ENCODE measurements at places on chromosomes 12 and 14.

DNA sequence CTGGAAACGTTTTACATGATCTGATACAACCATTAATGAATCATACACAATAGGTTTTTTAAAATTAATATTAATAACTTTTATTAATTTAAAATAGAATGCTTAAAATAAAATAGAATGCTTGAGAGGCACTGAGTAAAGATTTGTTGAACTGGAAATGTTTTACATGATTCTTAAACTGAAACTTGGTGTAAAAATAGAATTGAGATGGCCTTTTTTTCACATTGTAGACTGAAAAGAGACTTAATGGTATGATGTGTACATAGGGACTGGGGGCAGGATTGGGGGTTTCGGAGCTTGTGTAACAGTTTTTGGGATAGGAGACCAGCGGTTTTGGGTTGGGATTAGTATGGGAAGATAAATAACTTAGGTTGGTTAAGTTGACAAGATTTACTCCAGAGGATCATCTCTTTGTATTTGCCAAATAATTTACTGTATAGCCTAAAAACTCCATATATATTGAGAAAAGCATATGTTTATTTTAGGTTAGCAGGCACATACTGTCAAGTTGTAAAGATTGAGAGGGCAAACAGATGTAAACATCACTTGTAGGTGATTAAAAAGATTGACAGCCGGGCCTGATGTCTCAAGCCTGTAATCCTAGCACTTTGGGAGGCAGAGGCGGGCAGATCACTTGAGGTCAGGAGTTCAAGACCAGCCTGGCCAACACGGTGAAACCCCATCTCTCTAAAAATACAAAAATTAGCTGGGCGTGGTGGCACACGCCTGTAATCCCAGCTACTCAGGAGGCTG is 2.0 kb upstream of the ZNF410 start:
- no peak for DNase-seq

- DNase-seq = no peak
Observed at GRCh38 chr12:106108185-106108835, 30.4 kb downstream of the NUAK1 start.

GRCh38 chr12:120916561-120916960 is 12.4 kb upstream of the SPPL3 start:
- DNase-seq = no peak

GRCh38 chr12:42421844-42422779 is 96.1 kb downstream of the PPHLN1 start:
- peak; percentile 16 for DNase-seq

GRCh38 chr12:75578546-75578945 is 67.1 kb upstream of the KRR1 start:
- DNase-seq = no peak

- DNase-seq = no peak
Observed at GRCh38 chr14:95623195-95623594, 63.0 kb upstream of the TCL1B start.

- DNase-seq = no peak
Observed at GRCh38 chr12:60138526-60138925, 542.7 kb downstream of the SLC16A7 start.

DNA sequence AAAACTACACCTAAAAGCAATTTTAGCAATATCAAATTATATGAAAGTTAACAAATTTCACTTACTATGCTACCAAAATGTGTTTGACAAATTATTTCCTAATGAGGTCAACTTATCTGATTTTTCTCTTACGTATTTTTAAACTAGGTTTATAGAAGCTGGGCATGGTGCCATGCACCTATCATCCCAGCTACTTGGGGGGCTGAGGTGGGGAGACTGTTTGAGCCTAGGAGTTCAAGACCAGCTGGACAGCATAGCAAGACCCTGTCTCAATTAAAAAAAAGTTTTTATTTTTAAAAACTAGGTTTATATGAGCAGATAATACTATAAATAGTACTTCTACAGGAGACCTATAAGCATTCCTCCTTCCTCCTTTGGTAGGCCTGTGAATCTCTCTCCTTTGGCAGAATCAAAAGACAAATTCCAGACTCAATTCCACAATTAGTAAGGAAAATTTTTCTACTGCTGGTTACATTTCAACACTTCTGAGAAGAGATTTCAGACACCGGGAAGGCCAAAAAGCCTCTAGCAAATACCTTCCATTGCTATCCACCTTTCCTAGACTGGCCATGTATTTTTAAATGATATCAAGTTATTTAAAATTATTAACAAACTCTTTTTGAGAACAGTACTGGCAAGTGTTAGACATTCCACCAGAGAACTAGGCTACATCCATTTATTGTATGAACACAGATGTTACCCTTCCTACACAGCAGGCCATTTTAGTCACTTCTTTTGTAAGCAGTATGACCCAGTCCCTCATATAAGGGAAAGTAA is 34.4 kb downstream of the CDK17 start:
- DNase-seq = no peak

GRCh38 chr14:70289138-70289537 is 70.3 kb downstream of the COX16 start:
- DNase-seq = no peak

DNA sequence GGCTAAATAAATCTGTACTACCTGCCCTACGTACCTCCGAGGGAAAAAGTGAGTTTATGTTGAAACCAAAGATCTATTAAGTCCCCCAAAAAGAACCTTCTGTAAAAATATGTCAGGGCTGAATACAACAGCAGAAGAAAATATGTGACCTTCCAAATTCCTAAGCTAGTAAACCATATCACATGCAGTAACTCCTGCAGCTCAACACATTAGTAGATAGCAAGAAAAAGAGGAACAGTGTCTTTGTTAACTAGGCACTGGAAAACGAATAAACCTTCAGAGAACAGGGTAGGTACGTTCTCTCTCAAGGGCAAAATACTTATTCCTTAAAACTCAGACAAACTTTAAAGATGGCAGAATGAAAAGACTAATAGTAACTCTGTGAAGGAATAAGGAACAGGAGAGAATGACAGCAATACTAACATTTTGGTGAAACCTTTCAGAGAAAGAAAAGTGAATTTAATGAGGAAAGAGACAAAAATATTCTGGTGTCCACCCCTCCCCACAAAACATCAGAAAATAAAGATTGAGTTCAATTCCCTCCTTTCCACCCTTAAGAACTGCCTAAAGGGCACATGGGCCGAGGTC is 18.0 kb downstream of the CBX5 start:
- DNase-seq = no peak

DNA sequence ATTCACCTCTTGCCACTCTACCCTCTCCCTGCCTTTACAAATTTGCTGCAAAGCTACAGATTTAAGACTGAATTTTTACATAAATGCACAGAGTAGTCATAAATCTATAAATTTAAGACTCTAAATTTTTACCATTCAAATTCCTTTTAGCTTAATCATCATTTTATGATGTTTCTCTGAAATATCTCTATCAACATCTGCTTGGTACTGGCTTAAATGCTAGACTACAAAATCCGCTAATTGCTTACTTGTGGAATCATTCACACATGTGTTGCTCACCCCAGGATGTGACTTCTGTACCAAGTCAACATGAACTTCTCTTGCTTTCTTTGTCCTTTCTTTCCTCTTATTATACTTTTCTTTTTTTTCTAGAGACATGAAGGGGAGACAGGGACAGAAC is 109.2 kb downstream of the GALC start:
- DNase-seq = no peak

GRCh38 chr14:56490379-56490778 is 89.2 kb upstream of the TMEM260 start:
- no peak for DNase-seq

DNA sequence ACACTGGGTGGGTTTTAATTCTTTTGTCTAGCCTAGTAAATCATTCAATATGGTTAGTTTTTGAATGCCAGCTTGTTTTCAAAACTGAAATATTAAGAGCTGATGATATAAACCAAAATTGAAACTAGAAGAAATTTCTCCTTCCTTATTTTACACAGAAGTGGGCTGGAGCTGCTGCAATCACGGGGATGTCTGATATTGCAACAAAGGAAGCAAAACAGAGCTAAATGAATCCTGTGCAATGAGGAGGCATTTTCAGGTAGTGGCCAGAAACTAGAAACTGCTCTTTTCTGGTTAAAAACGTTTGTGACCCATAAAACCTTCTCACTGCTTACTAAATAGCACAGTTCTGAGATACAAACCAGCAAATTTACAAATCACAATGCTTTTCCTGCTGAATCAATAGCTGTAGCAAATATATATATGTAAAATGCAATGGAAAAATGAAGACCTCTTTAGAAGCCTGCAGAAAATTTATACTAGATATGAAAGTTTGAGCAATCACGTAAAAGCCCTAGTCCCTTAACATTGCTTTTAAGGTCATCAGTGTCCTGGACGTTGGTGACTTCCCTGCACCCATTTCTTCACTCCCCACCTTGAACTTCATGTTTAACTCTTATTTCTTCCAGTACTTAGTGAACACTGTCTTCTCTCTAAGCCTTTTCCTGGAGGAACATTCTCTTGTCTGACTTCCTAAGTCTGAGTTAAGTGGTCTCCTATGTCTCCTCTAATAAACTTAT is 15.9 kb upstream of the LRRK2 start:
- peak; percentile 43 for DNase-seq

GRCh38 chr12:60101715-60102114 is 505.9 kb downstream of the SLC16A7 start:
- DNase-seq = no peak

DNA sequence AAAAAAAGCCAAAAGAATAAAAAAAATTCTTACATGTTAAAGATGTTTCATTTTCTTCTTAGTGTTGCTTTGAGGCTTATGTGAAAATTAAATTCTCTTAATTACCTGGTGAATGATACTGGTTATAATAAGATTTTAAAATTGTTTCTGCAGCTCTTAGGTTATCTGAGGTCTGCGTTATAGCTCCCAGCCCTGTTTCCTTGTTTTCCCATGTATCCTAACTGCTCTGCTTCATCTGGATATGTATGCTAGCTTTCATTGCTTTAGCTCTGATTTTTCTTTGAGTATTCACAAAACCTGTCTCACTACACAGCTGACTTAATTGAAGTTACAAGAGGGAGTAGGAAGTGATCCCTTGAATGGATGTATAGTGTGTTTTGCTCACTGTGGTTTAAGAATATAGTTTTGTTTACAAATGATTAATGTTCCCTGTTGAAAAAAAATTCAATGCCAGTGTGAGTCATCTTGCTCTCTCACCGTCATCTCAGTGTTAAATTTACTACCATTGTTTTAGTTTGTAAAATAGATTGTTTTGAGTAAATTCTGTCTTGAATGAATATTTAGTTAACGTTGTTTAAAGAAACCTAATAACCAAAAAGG is 26.8 kb downstream of the CPSF6 start:
- DNase-seq = no peak

- DNase-seq = no peak
Observed at GRCh38 chr14:24337824-24338175, 2.0 kb downstream of the RIPK3 start.

- DNase-seq = peak; percentile 60
Observed at GRCh38 chr14:100239211-100239839, 381 bp downstream of the YY1 start.

- no peak for DNase-seq
Observed at GRCh38 chr14:91084516-91084915, 24.1 kb upstream of the RPS6KA5 start.

- DNase-seq = no peak
Observed at GRCh38 chr12:2886768-2887450, 3.8 kb upstream of the TULP3 start.

DNA sequence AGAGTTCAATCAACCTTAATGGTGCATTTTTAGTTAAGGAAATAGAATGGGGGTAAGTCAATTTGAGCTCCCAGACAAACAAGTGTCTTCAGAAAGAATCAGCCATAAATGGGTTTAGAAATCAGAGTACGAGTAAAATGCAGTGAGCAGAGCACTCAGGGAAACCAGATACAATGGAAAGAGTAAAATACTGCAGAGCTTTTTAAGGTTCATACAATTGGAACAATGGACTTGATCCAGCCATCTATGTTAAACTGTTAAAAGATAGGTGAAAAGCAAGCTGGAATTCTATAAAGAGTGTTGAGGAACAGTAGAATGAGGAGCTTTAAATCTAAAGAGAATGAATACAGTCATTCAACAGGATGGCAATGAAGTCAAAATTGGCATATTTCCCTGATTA is 23.8 kb upstream of the PCNX4 start:
- no peak for DNase-seq

DNA sequence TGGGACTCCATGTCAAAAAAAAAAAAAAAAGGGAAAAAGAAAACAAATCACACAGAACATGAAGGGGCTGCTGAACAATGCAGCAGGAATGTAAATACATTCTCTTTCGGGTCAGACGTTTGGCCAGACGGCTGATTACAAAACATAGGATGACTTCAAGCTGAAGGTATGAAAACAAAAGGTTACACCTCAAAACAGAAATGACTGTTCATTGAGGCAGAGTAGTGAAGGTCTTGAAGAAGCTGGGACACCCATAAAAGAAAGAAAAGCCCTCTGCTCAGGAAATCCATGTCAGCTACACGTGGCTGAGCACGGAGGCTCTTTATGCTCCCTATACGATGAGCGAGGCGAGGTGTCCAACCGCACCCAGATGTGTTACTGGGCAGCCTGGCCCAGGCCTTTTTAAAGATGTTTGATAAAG is 37.7 kb downstream of the FGD4 start:
- no peak for DNase-seq

- no peak for DNase-seq
Observed at GRCh38 chr14:69547701-69548348, 26.8 kb downstream of the CCDC177 start.

DNA sequence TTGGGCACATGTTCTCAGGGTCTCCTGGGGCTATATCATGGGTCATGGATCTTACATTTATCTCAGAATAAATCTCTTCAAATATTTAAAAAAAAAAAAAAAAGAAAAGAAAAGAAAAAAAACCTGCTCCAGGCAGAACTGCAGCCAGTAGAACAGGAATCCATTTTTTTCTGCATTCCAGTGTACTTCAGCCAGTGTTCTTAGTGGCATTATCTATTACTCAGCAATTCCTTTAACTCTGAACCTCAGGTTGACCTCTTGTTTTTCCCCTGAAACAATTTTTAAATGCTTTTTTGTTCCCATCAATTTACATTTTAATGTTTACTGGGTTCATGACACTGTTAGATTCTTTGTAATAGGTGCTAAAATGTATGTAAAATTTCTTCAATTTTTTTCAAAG is 66.7 kb upstream of the STXBP6 start:
- DNase-seq = no peak

GRCh38 chr14:37090026-37090425 is 82.4 kb downstream of the SLC25A21 start:
- no peak for DNase-seq

DNA sequence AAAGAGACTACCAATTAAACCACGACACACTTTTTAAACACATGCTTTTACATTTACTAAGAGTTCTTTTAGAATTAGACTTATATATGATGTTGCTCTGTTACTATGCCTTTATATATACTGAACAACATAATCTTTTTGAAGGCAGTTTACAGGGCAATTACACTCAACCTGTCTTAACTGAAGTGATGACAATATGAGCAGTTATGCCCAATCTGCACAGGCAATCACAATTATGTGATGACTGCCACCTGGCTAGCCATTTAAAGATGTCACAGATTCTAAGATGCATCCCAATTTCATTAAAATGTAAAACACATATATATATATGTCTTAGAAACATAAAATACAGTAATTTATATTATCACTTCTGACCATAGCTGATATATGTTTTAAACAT is 112.6 kb downstream of the STXBP6 start:
- no peak for DNase-seq

- DNase-seq = no peak
Observed at GRCh38 chr14:53943751-53944083, 12.9 kb downstream of the BMP4 start.

GRCh38 chr12:48994224-48995085 is 4.7 kb downstream of the DDN start:
- no peak for DNase-seq

- DNase-seq = no peak
Observed at GRCh38 chr14:95980402-95980801, 58.8 kb upstream of the C14orf132 start.

Measured in left lung (tissue), 14 donors.